Glutamatergic neuron (in vitro differentiated cells): ENCODE measurements at places on chromosomes 16 and 17. TPM values are rescaled to one million over a fixed set of nuclear protein-coding genes. Genes with fewer than 3 reads are reported as not detected.

GRCh38 chr17:6239241-6239798 is 169.1 kb downstream of the WSCD1 start:
- no peak for DNase-seq

DNA sequence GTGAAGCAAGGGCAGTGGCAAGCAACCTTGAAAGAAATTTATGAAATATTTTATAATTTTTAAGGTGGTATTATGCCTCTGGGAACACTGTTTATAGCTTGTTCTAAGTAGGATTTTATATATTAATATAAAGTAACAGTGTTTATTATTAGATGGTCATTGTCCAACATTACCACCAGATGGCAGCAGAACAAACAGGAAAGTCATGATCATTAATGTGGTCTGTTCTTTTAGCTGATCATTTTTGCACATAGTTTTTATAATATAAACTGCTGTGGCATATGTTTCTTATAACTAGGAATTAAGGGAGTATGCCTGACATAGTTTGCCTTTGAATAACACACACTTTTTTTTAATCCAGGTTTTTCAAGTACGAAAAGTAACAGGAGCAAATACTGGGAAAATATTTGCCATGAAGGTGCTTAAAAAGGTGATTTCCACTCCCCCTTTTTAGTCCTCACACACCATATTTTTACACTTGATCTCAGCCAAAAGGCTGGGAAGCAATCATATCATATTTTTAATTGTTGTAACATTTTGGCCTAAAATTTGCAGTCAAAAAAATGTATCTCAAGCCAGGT is 21.4 kb downstream of the RPS6KB1 start:
- no peak for DNase-seq

DNA sequence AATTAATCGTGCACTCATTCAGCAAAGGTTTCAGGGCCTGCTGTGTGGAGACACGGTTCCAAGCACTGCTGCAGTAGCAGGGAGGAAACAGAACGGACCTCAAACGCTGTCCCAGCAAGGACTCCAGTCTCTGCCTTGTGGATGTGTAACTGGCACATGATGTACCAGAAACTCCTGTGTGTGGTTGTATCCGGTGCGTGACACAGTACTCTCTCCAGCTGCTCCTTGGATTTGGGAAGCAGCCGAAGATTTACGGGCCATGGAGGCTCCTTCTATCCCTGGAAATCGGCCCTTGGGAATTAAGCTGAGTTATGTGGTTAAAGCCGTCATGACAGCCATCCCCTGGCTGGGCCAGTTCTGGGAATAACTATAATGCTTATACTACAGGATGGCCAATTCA is 8.5 kb upstream of the ANKRD11 start:
- DNase-seq = no peak

DNA sequence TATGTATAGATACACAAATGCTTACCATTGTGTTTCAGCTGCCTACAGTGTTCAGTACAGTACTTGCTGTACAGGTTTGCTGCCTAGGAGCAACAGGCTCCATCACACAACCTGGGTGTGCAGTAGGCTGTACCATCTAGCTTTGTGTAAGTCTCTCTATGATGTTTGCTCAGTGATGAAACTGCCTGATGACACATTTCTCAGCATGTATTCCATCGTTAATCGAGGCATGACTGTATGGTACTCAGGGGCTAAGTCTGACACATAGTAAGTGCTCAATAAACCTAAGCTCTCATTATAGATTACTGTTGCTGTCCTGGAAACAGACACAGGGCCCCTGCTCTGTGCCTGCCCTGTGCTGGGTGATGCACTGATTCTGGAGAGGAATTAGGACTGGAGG is 18.1 kb downstream of the KCNJ12 start:
- no peak for DNase-seq

- DNase-seq = no peak
These were observed 136.4 kb downstream of the CDK5R1 start for GRCh38 chr17:32623196-32623595.

DNA sequence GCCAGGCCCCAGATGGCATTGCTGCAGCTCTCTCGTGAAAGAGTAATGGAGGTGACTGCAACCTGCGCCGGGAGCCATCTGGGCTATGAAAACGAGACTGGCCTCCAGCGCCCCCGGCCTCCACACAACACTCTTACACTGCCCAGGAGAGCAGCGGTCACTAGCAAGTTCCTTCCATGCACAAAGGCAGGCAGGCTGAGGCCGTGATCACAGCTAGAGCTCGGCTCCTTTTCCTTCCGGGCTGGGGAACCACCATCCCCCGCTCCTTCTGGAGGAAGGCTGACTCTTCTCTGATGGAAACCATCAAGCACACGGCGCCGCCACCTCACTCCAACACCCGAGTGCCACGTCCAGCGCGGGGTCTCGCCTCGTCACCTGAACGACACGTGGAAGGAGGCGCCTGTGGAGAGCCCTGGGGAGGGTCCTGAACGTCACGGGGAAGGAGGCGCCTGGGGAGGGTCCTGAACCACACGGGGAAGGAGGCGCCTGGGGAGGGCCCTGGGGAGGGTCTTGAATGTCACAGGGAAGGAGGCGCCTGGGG is 61.9 kb downstream of the KLHDC4 start:
- DNase-seq = peak; percentile 41

- DNase-seq = no peak
These were observed 17.7 kb downstream of the HSD11B2 start for GRCh38 chr16:67448580-67448979.

DNA sequence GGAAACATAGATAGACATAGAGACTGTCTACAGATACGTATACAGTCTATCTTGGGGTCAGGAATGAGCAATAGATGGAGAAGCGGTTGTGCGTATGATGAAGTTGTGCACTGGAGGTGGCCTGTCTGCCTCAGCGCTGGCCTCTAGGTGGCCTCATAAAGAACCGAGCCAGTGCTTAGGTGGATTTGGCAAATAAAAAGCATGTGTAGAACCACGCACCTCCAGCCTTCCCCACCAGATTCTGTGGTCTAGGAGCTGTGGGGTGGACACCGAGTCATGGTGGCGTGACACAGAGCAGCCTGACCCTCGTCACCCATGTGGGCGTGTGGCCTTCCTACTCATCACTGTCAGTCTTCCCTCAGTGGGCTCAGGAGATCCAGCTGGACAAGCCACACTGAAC is 34.0 kb downstream of the PGS1 start:
- DNase-seq = peak; percentile 41

- DNase-seq = no peak
These were observed at the start of gene SLFN12 for GRCh38 chr17:35432176-35433074. SLFN12 (minus strand) TSS chr17:35432500; CDS start chr17:35423028, 9,472 bp downstream.

The PRSS36 gene
- total RNA-seq = 0.61 TPM

The SDF2 gene
- 54.3 TPM for total RNA-seq

The C17orf50 gene
- total RNA-seq = not detected

The SULT1A1 gene
- total RNA-seq = 0.54 TPM

The TNFRSF17 gene
- not detected for total RNA-seq
